ENCODE measurements at places on chromosomes 16 and 17. TPM values are rescaled to one million over a fixed set of nuclear protein-coding genes. Genes with fewer than 3 reads are reported as not detected.

- H3K27me3 ChIP-seq = peaks cover 2% of the 10 kb centered on the region
- H3K36me3 ChIP-seq = no peaks in the 10 kb centered on the region
- DNase-seq = peak; percentile 88
- H3K27ac ChIP-seq = peak overlapping the region; percentile 37
- peaks cover 17% of the 10 kb centered on the region for H3K4me1 ChIP-seq
- H3K4me3 ChIP-seq = peak overlapping the region; percentile 65
Measured at GRCh38 chr17:9240659-9241370, 219.5 kb downstream of the NTN1 start.

DNA sequence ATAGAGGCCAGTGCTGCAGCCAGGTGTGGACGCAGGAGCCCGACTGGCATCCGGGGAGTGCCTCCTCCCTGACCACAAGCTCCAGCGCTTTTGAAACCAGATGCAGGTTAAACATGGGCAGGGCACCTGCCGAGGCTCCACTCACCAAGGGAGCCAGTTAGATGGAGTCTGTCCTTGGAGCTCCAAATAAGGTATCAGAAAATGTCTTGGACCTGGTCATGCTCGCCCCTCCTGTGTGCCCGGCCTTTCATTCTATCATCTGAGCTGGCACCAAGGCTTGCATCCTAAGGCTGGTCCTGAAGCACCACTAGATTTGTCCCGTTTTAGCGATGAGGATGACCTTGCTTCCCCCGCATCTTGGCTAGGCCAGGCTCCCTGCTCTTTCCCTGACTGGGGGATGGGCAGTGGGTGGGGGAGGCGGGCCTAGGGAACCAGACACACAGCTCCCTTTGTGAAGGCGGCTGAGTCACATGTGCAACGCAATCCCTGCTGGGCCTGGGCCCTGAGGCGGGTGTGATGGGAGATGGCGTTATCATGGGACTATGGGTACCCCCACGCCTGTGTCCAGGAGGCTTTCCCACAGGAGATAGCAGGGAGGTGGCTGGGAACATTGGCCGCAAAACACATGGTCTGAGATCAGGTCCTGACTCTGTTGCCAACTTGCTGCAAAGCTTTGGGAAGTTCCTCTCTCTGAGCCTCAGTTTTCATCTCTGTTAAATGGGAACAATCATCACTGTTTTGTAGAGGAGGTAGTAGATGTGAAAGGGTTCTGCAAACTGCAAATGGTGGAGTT, 5.0 kb upstream of the ADGRG1 start:
- no peak overlapping the region for H3K4me3 ChIP-seq
- peak; percentile 81 for DNase-seq
- H3K27ac ChIP-seq = no peak overlapping the region
- H3K36me3 ChIP-seq = no peaks in the 10 kb centered on the region
- no peaks in the 10 kb centered on the region for H3K27me3 ChIP-seq

DNA sequence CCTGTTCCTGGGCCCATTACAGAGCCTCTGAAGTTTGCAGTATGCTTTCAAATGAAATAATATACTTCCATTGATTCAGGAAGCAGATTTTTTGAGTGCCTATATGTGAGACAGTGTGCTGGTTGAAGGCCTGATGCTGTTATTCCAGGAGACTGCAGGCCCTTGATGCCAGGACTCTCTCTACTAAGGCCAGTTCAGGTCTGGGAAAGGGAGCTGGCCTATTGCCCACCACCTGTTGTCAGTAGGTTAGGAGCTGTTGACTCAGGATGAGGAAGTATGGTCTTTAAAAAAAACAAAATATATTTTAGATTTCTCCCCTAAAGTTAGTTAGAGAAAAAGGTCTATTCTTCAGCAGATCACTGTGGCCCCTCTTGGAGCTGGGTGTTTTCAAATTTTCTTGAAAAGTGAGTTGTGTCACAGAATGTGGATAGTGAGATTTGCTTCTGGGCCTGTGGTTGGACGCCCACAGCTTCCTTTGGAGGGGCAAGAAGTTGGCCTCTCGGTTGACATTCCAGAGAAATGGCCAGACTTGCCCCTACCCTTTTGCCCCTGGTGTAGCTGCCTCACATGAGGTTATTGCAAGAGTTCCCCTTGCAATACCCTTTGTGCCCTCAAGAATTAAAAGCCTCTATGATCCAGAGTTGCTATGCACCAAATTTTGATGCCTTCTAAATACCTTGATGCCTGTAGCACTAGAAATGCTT, 7.9 kb downstream of the ESRP2 start:
- H3K27ac ChIP-seq = no peak overlapping the region
- H3K4me1 ChIP-seq = peaks cover 11% of the 10 kb centered on the region
- peaks cover 5% of the 10 kb centered on the region for H3K36me3 ChIP-seq
- no peaks in the 10 kb centered on the region for H3K27me3 ChIP-seq
- no peak overlapping the region for H3K4me3 ChIP-seq

DNA sequence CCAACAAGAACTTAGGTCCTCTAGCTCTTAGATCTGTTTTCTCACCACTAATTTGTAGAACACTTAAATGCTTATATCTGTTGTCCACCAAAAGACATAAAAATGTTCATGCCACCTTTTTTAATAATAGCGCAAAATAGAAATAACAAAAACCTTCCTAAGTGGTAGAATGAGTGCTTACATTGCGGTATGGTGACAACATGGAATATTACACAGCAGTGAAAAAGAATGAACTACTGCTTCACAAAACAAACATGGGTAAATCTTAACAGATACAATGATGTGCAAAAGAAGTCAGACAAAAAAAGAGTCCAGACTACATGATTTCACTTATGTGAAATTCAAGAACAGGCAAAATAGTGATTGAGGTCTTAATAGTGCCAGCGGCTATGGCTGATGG, 351.1 kb downstream of the CA10 start:
- H3K27ac ChIP-seq = no peak overlapping the region
- no peaks in the 10 kb centered on the region for H3K4me1 ChIP-seq
- DNase-seq = no peak
- H3K36me3 ChIP-seq = no peaks in the 10 kb centered on the region

GRCh38 chr16:12203780-12204351, 227.3 kb downstream of the SNX29 start:
- H3K4me3 ChIP-seq = no peak overlapping the region
- no peaks in the 10 kb centered on the region for H3K36me3 ChIP-seq
- H3K27me3 ChIP-seq = no peaks in the 10 kb centered on the region
- no peak for DNase-seq
- H3K27ac ChIP-seq = no peak overlapping the region
- peaks cover 11% of the 10 kb centered on the region for H3K4me1 ChIP-seq

DNA sequence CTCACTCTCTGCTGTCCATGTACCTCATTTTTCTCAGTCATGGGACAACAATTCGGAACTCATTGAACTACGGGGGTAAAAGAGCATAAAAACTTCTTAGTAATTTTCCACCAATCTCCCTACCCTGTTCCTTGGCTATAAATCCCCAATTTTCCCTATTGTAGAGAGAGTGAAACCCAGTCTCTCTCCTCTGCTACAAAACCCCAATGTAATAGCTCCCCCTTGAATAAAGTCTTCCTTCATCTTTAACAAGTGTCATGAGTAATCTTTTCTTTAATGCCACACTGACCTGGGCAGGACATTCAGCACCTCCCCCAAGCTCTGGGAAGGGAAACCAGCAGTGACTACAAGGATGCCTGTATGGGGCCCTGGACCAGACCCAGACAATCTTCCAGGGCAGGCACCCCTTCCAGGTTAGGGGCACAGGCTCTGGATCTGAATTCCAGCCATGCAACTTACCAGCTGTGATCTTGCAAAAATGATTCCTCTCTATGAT, 10.2 kb upstream of the EIF1 start:
- H3K36me3 ChIP-seq = no peaks in the 10 kb centered on the region
- H3K27me3 ChIP-seq = peaks cover 3% of the 10 kb centered on the region
- DNase-seq = no peak
- peak overlapping the region; percentile 55 for H3K4me3 ChIP-seq
- peak overlapping the region; percentile 59 for H3K27ac ChIP-seq

- H3K4me3 ChIP-seq = peak overlapping the region; percentile 55
- peak overlapping the region; percentile 100 for H3K27ac ChIP-seq
- H3K4me1 ChIP-seq = peaks cover 62% of the 10 kb centered on the region
- H3K36me3 ChIP-seq = no peaks in the 10 kb centered on the region
- H3K27me3 ChIP-seq = no peaks in the 10 kb centered on the region
Measured at GRCh38 chr16:66618588-66619375, 14.3 kb downstream of the CMTM3 start.

DNA sequence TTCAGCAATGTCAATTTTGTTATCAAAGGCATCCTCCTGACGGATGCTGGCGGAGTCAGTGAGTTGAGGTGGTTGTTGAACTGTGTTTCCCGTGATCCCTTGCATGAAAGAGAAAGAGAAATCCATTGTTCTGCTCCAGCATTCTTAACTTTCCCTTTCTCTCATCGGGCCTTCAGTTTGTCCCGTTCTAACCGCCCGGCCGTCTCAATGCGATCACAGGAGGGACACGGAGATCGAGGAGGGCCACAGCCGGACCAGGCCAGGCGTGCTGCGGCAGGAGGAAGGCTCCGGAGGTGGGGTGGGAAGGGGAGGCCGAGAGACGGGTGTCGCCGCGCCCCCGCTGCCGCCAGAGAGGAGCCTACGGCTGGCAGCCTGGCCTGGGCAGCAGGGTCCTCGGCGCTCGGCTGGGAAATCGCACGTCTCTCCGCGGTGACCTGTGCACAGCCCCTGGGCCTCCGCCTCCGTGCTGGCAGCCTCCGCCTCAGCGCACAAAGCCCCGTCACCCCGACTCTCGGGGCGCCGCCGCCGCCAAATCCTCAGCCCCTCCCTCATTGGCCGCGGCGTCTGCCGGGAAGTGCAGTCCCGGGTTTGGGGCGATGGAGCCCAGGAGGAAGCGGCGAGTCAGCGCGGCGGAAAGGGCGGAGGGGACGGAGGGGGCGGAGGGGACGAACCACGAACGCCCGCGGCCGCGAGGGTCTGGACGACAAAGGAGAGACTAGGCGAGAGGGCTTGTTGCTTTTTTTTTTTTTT, 38.1 kb downstream of the SOST start:
- peaks cover 4% of the 10 kb centered on the region for H3K27me3 ChIP-seq
- peaks cover 21% of the 10 kb centered on the region for H3K4me1 ChIP-seq
- H3K4me3 ChIP-seq = peak overlapping the region; percentile 75

DNA sequence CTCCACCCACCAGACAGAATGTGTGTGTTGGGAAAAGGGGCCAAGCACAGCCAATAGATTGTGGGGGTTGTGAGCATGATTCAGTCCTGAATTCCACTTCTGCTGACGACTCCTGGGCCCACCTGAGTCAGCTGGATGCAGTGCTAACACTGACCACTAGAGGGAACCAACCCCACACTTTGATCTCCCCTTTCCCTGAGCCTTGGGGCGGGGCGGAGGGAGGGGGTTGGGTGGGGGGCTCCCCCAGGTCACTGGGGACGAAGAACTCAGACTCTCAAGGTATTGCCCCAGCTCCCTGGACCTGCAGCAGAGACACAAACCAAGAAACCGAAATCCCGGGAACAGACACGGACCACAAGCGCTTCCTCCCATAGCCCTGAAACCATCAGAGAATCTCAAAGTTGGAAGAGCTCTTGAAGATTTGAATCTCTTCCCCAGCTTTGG, 621 bp upstream of the CSHL1 start:
- H3K4me1 ChIP-seq = no peaks in the 10 kb centered on the region
- no peak overlapping the region for H3K27ac ChIP-seq
- H3K27me3 ChIP-seq = peaks cover 7% of the 10 kb centered on the region
- no peak overlapping the region for H3K4me3 ChIP-seq
- no peaks in the 10 kb centered on the region for H3K36me3 ChIP-seq

DNA sequence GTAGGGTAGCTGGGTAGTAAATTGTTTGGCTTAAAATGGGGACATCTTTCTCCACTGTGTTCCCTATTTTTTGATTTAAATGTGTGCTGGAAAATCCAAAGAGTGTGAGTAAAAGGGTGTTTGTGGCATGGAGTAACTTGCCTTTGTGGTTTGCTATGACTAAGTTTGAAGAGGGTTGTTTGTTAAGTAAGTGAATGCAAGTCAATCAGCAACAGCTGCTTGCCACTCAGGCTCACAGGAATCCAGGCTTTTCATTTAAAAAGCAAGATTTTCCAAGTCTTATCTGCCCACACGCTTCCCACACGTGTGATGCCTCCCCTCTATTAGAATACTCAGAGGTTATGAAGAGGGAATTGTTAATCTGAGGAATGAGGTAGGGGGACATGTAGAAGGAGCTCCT, 847.7 kb upstream of the RBFOX1 start:
- no peaks in the 10 kb centered on the region for H3K36me3 ChIP-seq
- no peaks in the 10 kb centered on the region for H3K4me1 ChIP-seq
- H3K27me3 ChIP-seq = no peaks in the 10 kb centered on the region
- H3K4me3 ChIP-seq = no peak overlapping the region
- no peak overlapping the region for H3K27ac ChIP-seq
- no peak for DNase-seq

- no peak overlapping the region for H3K4me3 ChIP-seq
- H3K27ac ChIP-seq = no peak overlapping the region
- peaks cover 95% of the 10 kb centered on the region for H3K36me3 ChIP-seq
- H3K4me1 ChIP-seq = peaks cover 2% of the 10 kb centered on the region
- H3K27me3 ChIP-seq = no peaks in the 10 kb centered on the region
- DNase-seq = peak; percentile 26
Measured at GRCh38 chr17:63819131-63819530, 8.1 kb upstream of the PSMC5 start.

DNA sequence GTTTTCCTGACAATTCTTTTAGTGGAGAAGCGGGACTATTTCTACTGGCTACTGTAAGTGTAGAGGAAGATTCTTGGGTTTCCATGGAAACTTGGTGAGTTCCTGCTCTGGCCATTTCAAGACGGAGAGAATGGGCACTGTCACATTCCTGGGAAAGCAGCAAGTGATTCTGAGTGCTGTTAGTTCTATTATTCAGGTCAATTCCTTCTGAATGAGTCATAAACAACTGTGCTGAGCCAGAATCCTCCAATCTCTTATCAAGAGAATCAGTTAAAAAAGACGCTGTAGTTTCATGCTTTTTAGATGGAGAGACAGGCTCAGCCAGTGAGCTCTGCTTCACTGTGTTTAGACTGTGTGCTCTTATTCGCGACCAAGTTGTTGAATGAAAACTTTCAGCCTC, 19.6 kb downstream of the AKAP10 start:
- H3K4me1 ChIP-seq = peaks cover 15% of the 10 kb centered on the region
- peak overlapping the region; percentile 82 for H3K27ac ChIP-seq
- H3K27me3 ChIP-seq = no peaks in the 10 kb centered on the region
- peak; percentile 89 for DNase-seq

DNA sequence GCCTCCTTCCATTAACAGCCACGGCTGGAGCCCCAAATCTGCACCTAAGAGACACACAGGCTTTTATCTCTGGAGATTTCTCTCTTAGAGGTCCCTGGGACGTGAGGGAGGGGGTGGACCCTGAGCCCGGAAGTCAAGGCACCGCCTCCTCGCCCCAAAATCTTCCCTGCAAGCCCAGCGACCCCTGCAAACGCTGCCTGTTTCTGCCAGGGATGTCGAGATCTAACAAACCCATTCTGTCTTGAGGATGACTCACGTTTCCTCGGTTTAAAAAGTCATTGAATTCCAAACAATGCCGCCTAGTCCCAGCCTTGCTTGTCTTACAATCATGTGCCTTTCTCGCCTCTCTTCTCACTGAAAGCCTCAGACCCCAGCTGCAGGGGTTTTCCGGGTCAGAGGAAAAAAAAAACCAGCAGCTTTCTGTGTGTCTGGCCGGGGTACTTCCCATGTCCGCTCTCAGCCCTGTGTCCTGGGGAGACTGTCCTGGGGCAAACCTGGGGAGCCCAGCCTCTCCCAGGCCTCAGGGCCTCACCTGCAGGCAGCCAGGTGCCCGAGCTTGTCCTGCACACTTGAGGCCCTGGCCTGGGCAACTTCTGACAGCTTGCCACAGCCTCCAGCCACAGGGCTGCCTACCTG, 15.4 kb downstream of the ARL2BP start:
- DNase-seq = peak; percentile 98
- no peaks in the 10 kb centered on the region for H3K36me3 ChIP-seq
- no peaks in the 10 kb centered on the region for H3K27me3 ChIP-seq
- H3K4me1 ChIP-seq = peaks cover 4% of the 10 kb centered on the region
- H3K4me3 ChIP-seq = peak overlapping the region; percentile 58

GRCh38 chr16:53816211-53816836, 112.4 kb downstream of the FTO start:
- no peak overlapping the region for H3K4me3 ChIP-seq
- H3K4me1 ChIP-seq = peaks cover 32% of the 10 kb centered on the region
- H3K27me3 ChIP-seq = no peaks in the 10 kb centered on the region
- H3K36me3 ChIP-seq = peaks cover 9% of the 10 kb centered on the region
- peak overlapping the region; percentile 91 for H3K27ac ChIP-seq

NKD1 gene
- under 0.01 TPM for total RNA-seq
